ENCODE measurements at places on chromosomes 3 and 15.

DNA sequence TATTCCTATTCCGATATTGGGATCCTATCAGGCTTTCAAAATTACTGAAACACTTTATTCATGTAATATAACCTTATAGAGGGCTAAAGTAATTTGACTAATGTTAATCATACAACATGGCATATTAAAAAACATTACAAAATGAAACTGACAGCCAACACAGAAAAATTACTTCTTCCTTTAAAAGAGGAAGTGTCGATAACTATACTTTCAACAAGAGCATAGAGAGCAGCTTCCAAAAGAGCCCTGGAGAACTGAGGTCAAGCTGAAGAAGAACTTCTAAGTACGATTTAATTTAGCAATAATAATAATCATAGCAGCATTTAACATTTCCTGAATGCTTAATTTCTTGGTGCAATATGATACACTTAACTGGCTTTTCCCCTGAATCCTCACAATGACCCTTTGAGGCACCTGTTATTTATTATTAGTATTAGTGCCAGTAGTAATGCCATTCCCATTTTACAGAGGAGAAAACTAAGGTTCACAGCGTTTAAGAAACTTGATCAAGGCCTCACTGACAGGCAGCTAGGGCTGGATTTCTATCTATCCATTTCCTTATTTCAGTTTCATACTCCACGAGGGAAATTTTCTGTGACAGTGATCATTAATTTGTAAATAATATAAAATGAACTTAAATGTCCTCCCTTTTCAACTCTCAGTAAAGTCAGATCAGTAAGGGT, 181.6 kb downstream of the CFAP20DC start:
- no peak for DNase-seq

GRCh38 chr3:154217671-154218070, 96.5 kb downstream of the ARHGEF26 start:
- no peak for DNase-seq

- no peak for DNase-seq
These were observed 41.1 kb upstream of the SNTN start for GRCh38 chr3:63611382-63611781.

GRCh38 chr3:22284559-22284958, 533.5 kb upstream of the ZNF385D start:
- DNase-seq = no peak

- no peak for DNase-seq
These were observed 21.0 kb downstream of the ZNF385D start for GRCh38 chr3:21729888-21730459.

DNA sequence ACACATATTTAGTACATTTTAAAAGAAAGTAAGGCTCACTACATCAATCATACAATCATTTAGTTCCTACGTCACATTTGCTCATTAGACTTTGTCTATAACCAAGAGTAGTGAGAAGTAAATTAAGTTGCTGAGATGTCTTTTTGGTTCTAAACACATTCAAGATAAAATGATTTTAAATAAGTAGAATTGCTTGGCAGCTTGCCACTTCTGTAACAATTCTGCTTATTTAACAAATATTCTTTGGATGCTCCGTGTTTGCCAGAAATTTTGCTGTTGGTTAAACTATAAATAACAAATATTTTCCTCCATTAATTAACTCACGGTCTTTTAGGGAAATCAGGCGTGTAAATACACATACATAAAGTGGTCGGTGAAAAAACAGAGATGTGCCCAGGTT, 18.3 kb downstream of the SUCNR1 start:
- no peak for DNase-seq

DNA sequence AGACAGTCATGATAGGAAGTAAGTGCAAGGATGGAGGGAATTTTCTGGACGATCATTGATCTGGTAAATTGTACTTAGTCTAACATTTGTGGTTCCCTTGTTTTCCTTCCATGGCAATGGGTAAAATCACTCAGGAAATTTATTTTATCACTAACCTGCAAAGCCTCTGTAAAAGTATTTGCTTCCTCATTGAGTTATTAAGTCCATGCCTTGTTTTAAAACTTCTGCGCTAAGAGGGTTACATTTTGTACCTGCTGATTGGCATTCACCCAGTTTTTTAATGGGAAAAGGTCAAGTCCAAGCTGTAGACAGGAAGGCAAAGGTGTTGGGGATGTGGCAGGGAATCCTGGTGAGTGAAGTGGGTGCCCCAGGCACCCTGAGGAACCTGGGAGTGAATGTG, 146.2 kb upstream of the NR2F2 start:
- DNase-seq = no peak

DNA sequence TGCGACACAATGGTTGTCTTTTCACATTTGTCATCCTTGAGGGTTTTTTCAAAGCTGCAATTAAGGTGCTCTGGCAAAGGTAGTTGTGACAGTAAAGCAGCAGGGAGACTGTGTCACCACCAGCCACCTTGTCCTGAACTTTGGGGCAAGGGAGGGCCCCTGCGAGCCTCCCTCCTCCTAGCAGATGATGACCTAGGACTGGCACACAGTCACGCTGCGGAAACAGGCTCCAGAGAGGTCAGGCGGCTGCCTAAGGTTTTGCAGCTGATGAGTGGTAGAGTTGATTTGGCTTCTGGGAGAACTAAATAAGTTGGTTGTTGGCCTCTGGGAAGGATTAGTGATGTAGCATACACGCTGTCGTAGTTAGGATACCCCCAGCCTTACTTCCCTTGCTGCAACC, 62.7 kb downstream of the PDIA5 start:
- DNase-seq = no peak

DNA sequence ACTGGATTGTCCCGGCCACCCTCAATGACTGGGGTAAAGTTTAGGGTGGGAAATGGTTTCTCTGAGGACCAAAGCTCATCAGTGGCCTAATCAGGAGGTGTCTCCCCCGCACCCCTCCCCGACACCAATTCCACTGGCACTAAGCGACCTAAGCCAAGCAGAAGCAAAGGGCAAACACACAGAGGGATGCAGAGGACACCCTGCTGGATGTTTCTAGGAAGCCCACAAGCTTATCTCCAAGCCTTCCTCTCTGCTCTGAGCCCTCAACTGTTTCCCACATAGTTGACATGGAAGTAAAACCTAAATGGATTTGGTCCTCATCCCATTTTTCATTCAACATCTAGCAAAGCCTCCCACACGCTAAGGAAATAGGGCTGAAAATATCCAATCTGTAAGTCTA, 68.5 kb downstream of the C3orf70 start:
- no peak for DNase-seq

DNA sequence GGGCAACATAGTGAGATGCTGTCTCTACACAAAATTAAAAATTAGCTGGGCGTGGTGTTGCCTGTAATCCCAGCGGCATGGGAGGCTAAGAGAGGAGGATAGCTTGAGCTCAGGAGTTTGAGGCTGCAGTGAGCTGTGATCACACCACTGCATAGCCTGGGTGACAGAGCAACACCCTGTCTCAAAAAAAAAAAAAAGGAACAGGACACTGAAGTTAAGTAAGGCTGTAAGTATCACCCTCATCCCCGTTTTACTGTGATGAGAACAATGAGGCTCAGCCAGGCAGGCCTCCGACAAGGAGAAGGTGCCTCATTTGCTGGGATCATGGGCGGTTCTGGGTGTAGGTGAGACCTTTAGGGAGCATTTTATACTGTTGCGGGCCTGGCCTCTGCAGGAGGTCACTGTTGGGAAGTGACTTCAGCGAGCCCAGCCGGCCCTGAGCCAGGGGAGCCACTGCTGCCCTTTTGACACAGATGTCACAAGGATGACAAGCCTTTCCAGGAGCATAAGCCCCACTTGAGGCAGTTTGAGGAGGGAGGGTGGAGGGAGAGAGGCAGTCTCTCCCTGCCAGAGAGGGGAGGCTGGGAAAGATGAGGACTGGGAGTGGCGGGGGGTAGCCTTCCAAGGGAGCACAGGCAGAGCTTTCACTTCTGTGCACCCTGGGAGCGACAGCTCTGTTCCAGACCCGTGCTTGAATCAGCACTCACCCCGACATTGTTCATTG, 30.8 kb downstream of the IRAK2 start:
- no peak for DNase-seq

DNA sequence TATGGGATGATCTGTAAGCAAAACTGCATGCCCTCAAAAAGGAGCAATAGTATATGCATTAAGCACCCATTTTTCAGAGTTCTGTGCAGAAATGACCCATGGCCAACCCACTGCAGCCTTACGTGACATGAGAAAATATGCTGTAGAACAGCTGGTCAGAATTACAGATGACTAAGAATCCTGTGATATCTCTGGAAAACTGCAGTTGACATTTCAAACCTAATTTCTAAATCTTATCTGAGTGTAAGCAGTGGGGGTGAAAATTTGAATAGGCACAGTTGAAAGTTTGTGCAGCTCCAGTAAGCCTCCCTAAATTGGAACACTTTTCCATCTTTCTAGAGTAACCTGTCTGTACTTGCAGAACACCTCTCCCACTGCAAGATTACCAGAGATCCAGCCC, 28.7 kb upstream of the COL6A6 start:
- no peak for DNase-seq

DNA sequence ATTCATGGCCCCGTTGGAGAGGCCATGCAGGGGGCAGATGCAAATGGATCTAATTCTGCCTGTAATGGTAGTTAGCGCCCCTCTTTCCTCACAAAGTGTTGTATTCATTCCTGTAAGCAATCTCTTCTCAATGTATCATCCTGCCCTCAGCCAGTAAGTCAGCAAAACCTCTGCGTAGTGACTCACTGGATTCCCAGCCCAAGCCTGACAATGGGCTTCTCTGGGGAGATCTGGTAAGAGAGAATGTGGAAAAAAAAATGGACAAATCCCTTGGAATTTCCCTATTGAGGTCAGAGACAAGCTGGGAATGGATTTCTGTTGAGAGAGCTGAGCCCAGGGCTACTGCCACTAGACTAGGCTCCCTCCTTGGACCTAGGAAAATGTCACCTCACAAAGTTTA, 25.4 kb downstream of the ADPGK start:
- DNase-seq = no peak

GRCh38 chr3:195366200-195366925, 76.5 kb downstream of the ACAP2 start:
- DNase-seq = no peak

DNA sequence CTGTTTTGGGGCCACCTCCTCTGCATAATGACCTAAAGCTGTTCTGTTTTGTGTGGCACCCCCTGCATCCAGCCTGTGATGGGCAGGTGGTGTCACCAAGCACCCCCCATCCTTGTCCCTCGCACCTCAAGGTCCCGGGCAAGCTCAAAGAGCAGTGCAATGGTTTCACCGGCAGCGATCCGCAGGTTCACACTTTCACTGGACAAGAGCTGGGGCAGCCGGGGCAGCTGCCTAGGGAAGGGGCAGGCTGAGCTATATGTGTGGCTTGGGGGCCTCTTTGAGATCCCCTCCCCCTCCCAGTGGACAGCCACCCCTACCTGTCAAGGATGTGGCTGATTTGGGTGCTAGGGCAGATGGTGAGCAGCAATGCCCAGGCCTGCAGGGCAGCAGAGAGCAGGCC, 3.1 kb downstream of the IFRD2 start:
- no peak for DNase-seq

DNA sequence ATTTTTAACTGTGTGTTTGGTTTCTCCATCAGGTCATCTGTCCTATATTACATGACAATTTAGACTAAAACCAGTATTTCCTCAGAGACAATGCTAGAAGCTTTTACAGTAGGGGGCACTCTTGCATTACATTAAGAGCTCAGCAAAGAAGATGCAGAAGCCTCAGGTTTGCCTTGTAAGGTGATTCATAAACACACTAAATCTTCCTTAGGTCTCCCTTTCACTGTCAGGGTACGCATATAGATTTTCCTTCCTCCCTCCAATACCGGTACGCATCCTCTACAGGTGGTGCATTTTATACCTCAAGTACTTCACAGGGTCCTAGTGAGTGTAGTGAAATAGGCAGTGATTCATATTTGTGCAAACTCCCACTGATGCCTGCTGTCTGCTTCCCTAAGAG, 46.5 kb downstream of the CD86 start:
- peak; percentile 58 for DNase-seq

DNA sequence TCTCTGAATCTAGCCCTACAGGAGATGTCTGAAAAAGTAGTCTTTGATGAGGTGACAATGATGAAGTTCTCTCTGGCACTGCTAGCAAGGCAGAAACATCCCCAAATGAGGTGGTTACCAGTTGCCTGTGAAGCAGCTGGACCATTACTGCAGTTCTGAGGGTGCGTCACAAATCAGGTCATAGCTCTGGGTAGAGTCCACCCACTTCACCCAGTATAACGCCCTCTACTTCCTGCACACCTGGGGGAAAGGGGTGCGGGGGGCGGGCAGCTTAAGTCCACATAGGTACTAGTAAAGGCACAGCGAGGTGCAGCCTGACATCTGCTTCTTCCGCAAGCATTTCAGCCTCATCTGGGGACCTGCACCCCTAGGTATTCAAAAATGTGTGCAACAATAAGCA, 13.4 kb upstream of the SATB1 start:
- DNase-seq = no peak

- DNase-seq = no peak
These were observed 388.2 kb downstream of the OTOL1 start for GRCh38 chr3:161884830-161885229.

GRCh38 chr3:52068730-52069129, 12.4 kb upstream of the DUSP7 start:
- DNase-seq = no peak

- no peak for DNase-seq
These were observed 32.3 kb upstream of the APH1B start for GRCh38 chr15:63244976-63245645.

DNA sequence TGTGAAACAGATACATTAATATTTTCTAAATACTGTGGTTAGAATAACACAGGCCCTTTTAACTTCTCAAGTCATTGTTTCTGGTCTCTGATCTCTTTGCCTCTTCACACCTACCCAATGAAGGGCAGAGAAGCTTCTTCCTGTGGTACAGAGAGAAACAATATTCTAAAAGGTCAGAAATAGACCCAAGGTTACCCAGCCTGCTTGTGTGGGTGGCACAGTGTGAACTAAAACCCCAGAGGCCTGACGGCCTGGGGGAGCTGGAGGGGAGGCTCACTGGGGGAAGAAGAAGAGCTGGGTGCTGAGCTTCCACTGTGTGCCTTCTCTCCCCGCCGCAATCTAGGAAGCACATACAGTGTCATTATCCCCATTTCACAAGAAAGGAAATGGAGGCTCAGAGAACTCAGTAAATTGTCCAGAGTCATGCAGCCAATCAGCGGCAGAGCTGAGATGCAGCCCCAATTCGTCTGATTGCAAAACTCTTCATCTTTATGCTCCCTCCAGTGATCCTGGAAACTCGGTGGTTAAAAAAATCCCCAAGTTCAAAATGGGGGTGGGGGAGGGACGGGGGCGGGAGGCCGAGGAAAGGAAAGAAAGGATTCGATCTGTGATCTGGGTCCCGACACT, 64.1 kb upstream of the HEG1 start:
- no peak for DNase-seq

GRCh38 chr3:130528120-130528519, 11.1 kb downstream of the COL6A6 start:
- DNase-seq = no peak

GRCh38 chr3:139629033-139629432, 48.7 kb downstream of the NMNAT3 start:
- no peak for DNase-seq

Data from NCI-H1436 treated with DMSO at 0.1 percent for 48 hours (cell line).